WTC11 (cell line): ENCODE measurements at places on chromosomes 5 and 9.

- DNase-seq: no peak
These were observed 169.4 kb downstream of the MAPKAP1 start for GRCh38 chr9:125537442-125538091.

DNA sequence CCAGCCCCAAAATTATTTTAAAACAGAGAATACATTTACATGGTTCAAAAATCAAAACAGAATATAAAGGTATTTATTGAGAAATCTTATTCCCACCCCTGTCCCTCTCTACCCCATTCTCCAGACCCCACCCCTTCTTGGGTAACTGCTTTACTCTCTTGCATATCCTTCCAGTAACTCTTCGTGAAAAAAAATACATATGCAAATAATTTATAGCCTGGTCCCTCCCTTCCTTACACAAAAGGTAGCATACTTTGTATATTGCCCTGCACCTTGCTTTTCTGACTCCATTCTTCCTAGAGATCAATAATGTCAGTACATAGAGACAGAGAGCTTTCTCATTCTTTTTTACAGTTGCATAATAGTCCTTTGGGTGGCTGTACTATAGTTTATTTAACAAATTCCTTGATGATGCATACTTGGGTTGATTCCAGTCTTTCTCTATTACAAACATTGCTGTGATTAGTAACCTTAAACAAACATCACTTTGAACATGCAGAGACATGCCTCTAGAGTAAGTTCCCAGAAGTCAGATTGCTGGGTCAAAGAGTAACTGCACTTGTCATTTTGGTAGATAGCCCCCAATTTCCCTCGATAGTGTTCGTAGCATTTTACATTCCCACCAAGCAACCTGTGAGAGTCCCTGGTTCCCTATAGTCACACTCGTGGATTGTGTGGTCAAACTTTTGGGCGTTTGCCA lies 47.9 kb downstream of the STOM start:
- no peak for DNase-seq

DNA sequence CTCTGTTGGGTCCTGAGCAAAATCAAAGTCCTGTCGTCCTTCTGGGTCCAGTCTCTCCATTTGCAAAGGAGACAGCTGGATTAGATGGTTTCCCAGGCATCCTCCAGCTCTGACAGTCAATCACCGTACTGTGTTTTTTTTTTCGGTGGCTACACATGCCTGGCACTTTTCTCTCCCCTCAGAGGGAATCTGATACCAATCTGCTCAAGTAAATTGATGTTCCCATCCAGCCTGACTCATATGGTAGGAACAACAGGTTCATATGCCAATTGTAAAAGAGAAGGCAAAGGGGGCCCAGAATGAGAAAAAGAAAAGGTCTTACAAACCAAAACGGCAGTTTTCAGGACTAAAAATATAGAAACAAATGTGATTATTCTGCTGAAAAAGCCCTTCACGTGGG lies 1.2 kb downstream of the FBXO10 start:
- no peak for DNase-seq

DNA sequence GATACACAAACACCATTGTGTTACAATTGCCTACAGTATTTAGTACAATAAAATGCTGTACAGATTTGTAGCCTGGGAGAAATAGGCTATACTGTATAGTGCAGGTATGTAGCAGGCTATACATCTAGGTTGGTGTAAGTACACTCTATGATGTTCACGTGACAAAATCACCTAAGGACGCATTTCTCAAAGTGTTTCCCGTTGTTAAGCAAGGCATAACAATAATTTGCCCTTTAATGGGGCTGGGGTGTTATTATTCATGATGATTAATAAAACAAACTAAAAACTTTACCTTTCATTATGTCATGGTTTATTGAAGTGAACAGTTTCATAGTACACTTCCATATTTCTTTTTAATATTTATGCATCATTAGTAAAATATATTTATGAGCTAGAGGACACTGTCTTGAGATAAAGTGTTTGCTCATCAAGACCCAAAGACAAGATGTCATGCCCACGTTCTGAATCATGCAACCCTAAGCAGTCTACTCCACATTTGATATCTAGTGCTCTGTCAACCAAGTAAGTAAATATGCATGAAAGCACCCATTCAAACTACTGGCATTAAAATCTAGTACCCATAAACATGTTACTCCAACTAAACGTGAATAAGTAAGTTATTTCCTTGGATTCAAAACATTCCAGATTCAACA lies 220.5 kb downstream of the NR2F1-AS1 start:
- no peak for DNase-seq

DNA sequence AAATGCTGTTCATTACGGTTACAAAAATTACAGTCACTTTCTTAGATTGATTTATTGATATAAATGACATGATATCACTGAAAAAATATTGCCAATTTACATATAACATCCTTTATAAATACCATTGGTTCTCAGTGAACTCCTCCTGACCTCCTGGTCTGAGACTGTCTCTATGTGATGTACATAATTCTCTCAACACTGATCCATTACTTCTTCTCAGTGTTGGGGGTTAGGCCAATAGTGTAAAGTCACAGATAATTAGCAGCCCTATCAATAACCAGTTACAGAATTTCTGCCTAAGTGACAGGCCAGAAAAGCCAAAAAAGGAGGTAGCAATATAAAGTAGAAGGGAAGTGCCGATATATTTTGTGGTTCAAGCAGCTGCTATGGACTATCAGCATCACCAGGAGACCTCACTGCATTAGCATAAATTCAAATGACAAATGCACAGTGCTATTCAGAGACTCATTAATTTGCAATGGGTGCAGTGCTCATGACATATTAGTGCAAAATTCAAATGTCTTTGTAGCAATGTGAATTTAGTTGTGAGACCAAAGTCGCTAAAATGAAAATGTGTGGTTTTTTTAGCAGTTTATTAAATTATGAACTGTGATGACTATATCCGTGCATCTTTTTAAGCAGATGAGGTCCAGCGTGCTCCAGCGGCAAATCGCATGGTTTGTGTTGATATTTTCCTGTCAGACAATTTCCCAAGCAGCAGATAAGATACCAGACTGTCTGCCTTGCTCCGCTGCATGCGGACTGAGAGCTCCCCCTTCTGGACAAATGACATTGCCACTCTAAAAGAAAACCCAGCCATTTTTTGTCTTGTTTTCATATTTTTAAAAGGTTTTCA lies 144.6 kb downstream of the CETN3 start:
- peak; percentile 63 for DNase-seq

DNA sequence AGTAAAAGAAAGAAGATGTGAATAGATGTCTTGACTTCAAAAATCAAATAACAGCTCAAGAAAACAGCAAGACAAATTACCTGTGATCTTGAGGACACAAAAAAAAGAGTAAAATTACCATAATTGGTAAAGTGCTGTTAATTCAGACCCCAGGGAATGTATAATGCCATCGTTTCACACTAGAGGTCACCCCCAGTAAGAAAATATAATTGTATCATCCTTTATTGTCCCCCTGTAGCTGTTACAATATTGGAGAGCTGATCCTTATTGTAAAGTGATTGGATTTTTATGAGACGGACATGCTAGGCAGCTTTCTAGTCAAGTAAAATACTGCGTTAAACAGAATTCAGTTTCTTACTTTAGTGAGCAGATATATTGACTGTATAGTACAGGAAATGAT lies 377.0 kb downstream of the TLE1 start:
- no peak for DNase-seq

DNA sequence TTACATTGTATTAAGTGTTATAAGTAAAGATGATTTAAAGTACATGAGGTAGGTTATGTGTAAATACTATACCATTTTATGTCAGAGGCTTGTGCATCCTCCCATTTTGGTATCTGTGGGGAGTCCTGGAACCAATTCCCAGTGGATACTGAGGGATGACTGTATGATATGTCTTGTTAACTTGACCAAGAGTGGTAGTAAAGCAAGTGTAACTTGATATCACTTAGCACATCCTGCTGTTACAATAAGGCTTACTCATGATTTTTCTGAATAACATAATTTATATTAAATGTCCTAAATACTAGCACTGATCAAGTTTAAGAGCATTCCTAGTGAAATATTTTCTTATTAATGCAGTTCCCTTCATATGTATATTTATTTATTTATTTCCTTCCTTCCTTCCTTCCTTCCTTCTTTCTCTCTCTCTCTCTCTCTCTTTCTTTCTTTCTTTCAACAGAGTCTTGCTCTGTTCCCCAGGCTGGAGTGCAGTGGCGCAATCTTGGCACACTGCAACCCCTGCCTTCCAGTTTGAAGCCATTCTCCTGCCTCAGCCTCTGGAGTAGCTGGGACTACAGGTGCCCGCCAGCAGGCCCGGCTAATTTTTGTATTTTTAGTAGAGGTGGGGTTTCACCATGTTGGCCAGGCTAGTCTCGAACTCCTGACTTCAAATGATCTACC lies 7.5 kb downstream of the NDFIP1 start:
- DNase-seq: no peak

DNA sequence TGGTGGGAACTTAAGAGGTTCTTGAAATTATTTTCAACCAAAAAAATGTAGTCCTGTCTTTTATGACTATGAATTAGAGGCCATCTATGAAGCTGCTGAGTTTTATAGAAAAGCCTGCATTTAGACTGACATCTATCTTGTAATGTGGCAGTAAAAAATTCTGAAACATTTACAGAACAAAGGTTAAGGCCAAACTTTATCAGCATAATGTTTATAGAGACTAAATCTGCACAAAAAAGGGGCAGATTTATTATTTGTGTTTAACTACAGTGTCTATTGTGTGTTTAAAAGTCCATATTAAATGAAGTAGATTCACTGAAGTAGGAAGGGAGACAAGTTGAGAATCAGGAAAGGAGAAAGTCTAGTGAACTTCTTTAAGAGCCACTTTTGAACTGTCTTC lies 37.3 kb upstream of the ANKRD34B start:
- no peak for DNase-seq

DNA sequence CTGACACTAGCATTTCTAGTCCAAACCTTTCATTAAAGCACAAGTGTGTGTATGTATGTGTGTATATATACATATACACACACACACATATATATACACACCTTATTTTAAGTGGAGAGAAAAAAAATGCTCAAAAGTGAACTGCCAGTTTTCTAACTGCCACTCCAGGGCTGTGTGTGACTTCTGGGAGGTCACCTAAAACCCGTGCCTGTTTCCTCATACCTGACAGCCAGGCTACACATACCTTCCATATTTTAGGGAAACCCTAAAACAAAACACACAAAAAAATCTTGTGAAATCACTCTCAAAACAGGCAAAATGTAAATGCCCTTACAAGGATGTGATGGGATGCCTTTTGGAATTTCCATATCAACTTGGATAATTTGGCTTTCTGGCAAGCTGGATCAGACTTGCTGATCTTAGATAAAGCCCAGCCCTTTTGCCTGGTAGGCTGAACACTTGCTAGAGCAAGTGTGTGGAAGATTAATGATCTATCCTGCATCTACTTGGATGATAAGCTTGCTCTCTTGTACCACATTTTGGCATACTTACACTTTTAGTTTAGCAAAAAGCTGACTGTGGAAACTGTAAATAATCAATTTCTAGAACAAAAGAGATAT lies 127.8 kb downstream of the GNAQ start:
- no peak for DNase-seq

DNA sequence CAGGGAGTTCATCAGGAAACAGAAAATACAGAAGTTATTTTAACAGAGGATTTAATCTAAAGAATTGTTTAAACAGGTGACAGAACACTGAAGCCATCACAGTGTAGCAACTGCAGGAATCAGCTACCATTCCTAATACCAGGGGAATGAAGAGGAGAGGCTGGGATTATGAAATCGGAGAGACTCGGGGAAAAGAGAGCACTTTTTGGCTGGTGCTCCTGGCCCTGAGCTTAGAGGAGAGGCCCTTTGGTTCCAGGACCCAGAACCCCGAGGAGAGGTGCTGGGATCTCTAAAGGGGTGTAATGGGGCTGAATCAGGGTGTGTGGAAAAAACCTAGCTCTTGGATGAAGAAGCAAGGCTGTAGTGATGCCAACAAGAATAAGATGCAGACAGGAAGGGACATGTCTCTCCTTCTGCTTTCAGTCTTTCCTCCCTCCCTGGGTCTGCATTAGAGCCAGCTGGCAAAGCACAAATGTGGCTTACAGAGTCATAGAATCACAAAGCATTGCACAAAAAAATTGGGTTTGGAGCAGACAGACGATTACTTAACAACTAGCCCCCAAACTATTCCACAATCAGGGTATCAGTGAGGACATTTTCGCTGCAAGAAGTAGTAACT lies 11.6 kb upstream of the SFXN1 start:
- no peak for DNase-seq

DNA sequence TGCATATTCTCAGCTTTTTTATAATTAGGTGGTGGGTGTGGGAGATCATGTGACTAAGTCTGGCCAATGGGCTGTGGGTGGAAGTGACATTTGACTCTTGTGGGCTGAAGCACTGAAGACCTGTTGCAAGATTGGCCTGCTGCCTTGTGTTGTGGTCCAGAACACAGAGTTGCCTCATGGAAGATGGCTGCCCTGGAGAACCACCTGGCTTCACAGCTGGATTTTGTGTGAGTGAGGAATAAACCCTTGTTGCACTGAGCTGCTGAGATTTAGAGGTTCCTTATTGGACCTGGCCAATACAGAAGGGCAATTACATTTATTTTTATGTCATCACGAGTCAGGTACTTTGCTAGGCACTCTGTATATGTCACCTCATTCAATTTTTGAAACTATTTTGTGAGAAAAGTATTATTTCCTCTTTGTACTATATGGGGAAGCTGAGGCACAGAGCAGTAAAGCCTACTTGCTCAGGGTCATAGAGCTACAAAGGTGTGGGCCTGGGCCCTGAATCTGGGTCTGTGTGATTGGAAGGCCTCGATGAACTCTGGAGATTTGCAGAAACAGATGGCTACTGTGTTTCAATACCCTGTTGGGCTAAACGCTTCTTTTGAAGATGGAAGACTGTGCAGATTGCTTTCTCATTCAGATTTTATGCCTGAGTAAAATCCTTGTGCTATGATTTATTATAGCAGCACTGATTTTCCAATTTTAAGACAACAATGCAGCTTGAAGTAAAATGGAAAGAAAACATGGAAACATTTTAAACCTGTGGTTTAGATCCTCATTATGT lies 71.2 kb upstream of the TBC1D2 start:
- no peak for DNase-seq

- DNase-seq: no peak
These were observed 3.0 kb upstream of the IFNW1 start for GRCh38 chr9:21144603-21145002.
